Ascending aorta (tissue), 2 donors: ENCODE measurements at places on chromosomes 13 and 19. TPM values are rescaled to one million over a fixed set of nuclear protein-coding genes. Genes with fewer than 3 reads are reported as not detected.

DNA sequence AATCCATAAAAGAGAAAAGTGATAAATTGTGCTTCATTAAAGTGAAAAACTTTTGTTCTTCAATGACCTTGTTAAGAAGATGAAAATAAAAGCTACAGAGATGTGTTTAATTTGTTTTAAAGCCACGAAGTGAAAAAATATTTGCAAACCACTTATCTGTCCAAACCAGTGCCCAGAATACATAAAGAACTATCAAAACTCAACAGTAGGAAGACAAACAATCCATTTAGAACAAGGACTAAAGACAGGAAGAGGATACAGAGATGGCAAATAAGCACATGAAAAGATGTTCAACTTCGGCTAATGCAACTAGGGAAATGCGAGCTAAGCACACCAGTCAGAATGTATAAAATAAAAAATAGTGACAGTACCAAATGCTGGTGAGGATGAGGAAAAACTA lies 15.0 kb downstream of the GJB6 start:
- no peaks in the 10 kb centered on the region for H3K4me1 ChIP-seq
- no peak overlapping the region for H3K27ac ChIP-seq
- no peak for DNase-seq
- no peaks in the 10 kb centered on the region for H3K27me3 ChIP-seq

- no peak for DNase-seq
- peak overlapping the region; percentile 88 for H3K4me3 ChIP-seq
- no peaks in the 10 kb centered on the region for H3K27me3 ChIP-seq
- no peaks in the 10 kb centered on the region for H3K36me3 ChIP-seq
- no peak overlapping the region for H3K27ac ChIP-seq
- H3K4me1 ChIP-seq, result peaks cover 6% of the 10 kb centered on the region
These were observed 675 bp upstream of the PGPEP1 start for GRCh38 chr19:18339723-18340122.

DNA sequence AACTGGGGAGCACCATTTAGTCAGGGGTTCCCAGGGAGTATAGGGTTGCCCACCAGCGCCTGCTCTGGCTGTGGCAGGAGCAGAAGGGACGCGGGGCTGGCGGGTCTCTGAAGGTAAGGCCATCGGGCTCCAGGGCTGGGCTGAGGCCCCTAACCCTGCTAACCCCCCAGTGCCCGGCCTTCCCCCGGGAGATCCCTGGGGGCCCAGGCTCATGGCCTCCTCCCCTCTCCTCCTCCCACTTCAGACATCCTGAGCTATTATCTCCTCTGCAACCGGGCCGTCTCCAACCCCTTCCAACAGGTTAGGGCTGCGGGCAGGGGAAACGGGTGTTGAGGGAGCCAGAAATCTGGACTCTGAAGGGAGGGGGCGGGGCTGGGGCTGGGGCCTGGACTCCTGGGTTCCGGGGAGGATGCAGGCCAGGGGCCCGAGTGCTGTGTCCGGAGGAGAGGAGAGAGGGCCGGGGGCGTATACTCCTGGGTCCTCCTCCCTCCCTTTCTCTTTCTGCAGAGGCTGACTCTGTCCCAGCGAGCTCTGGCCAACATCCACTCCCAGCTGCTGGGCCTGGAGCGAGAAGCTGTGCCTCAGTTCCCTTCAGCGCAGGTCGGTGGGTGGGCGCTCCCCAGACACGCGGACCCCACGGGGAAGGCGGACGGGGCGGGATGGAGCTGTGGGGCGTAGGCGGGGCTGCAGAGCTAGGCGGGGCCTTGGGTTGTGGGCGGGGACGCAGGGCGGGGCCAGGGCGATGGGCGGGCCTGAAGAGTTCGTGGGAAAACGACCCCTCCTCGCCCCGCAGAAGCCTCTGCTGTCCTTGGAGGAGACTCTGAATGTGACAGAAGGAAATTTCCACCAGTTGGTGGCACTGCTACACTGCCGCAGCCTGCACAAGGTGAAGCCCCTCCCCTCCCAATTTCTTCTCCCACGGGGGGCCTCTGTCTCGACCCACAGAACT lies 15.3 kb downstream of the TTYH1 start:
- peaks cover 7% of the 10 kb centered on the region for H3K27me3 ChIP-seq
- H3K4me3 ChIP-seq, result no peak overlapping the region
- no peak overlapping the region for H3K27ac ChIP-seq
- no peaks in the 10 kb centered on the region for H3K4me1 ChIP-seq
- DNase-seq, result no peak
- no peaks in the 10 kb centered on the region for H3K36me3 ChIP-seq

OR7A5 gene
- not detected for total RNA-seq

DNA sequence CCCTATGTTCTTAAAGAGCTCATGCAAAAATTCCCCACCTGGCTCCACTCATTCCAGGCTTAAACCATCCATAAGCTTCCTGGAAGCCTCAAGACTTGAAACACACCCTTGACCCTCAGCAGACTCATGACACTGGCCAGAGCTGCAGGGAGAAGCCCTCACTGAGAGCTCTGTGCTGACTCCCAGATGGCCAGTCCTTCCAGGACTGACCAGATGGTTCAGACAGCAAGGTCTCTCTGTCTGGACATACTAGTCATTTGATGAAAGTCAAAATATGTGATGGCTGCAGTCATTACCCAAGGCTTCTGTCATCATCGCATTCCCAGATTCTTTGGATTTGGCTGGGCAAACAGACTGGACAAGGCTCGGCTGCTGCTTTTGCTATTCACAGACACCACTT lies 397.4 kb downstream of the FOXO1 start:
- H3K27ac ChIP-seq, result no peak overlapping the region
- peaks cover 5% of the 10 kb centered on the region for H3K4me1 ChIP-seq
- no peaks in the 10 kb centered on the region for H3K27me3 ChIP-seq
- no peak for DNase-seq
- H3K4me3 ChIP-seq, result no peak overlapping the region

ZNF208 gene
- 3.8 TPM for total RNA-seq

ATP4A gene
- total RNA-seq, result not detected

ZNF154 gene
- total RNA-seq, result 0.11 TPM

MAU2 gene
- 41.2 TPM for total RNA-seq

PRR36 gene
- total RNA-seq, result not detected

- peak overlapping the region; percentile 50 for H3K4me3 ChIP-seq
- peaks cover 31% of the 10 kb centered on the region for H3K36me3 ChIP-seq
- H3K4me1 ChIP-seq, result peaks cover 27% of the 10 kb centered on the region
- H3K27ac ChIP-seq, result peak overlapping the region; percentile 85
These were observed 8.7 kb downstream of the PIK3R2 start for GRCh38 chr19:18161636-18162002.

- DNase-seq, result no peak
- no peak overlapping the region for H3K27ac ChIP-seq
- H3K4me3 ChIP-seq, result no peak overlapping the region
- H3K36me3 ChIP-seq, result no peaks in the 10 kb centered on the region
- no peaks in the 10 kb centered on the region for H3K4me1 ChIP-seq
- no peaks in the 10 kb centered on the region for H3K27me3 ChIP-seq
These were observed 199.4 kb downstream of the USP12 start for GRCh38 chr13:26971990-26972887.

- peaks cover 3% of the 10 kb centered on the region for H3K4me1 ChIP-seq
- no peak overlapping the region for H3K27ac ChIP-seq
- no peak for DNase-seq
These were observed 117.3 kb downstream of the KDM4B start for GRCh38 chr19:5086230-5086629.

DNA sequence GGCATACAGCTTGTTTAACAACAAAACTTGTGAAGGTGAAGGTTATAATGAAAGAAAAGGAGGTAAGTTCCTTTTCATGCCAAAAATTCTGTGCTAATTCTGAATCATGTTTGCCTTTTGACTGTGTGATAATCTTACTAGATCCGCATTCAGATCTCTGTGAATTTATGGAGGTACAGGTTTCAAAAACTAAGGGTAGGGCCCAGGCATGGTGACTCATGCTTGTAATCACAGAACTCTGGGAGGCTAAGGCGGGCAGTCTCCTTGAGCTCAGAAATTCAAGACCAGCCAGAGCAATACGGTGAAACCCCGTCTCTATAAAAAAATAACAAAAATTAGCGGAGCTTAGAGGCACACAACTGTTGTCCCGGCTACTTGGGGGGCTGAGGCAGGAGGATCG lies 45.9 kb downstream of the PCDH9 start:
- no peaks in the 10 kb centered on the region for H3K36me3 ChIP-seq
- no peak for DNase-seq
- no peaks in the 10 kb centered on the region for H3K27me3 ChIP-seq
- no peaks in the 10 kb centered on the region for H3K4me1 ChIP-seq
- no peak overlapping the region for H3K27ac ChIP-seq
- H3K4me3 ChIP-seq, result no peak overlapping the region

TNNI3 gene
- not detected for total RNA-seq

ADAT3 gene
- 18.4 TPM for total RNA-seq

LRRC4B gene
- 56.0 TPM for total RNA-seq

DNA sequence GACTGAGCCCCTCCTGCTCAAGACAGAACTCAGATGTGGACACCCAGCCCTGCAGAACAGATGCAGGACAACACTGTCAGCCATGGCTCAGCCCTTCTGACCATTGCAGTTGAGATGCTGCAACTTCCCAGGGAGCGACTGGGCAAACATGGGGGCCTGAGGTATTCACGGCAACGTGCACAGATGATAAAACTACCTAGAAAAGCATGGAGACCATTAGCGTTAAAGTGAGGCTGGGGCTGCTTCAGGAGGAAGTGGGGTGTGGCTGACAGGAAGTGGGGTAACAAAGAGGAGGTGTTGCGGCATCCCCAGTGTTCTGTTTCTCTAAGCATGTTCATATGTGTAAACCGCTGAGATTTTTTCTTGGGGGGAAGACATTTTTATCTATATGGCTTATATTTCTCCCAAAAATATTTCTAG lies 1.3 kb upstream of the SIGLEC9 start:
- no peaks in the 10 kb centered on the region for H3K4me1 ChIP-seq
- no peak overlapping the region for H3K27ac ChIP-seq
- H3K4me3 ChIP-seq, result no peak overlapping the region
- no peaks in the 10 kb centered on the region for H3K27me3 ChIP-seq

SEMA6B gene
- 80.6 TPM for total RNA-seq

ZNF578 gene
- not detected for total RNA-seq

- H3K36me3 ChIP-seq, result no peaks in the 10 kb centered on the region
- no peak for DNase-seq
- H3K4me3 ChIP-seq, result no peak overlapping the region
These were observed 189.9 kb downstream of the DACH1 start for GRCh38 chr13:71677124-71677523.

DNA sequence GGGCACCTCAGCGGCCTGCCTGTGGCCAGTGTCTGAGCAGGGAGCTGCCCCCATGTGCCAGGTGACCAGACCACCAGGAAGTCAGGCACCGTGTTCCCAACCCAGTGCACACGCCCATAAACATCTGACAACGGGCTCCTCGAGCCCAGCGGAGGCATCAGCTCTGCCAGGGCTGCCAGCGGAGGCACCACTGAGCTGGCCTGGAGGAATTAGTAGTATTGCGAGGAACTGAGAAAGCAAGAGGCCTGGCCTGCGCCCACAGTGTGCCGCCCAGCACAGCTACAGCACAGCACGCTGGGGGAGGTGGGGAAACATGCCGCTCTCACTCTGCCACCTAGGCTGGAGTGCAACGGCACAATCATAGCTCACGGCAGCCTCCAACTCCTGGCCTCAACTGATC lies 44.6 kb downstream of the ANKRD27 start:
- H3K27ac ChIP-seq, result no peak overlapping the region
- no peak overlapping the region for H3K4me3 ChIP-seq
- peaks cover 43% of the 10 kb centered on the region for H3K36me3 ChIP-seq
- DNase-seq, result no peak
- H3K4me1 ChIP-seq, result no peaks in the 10 kb centered on the region
